ENCODE measurements at places on chromosomes 2 and 18.

DNA sequence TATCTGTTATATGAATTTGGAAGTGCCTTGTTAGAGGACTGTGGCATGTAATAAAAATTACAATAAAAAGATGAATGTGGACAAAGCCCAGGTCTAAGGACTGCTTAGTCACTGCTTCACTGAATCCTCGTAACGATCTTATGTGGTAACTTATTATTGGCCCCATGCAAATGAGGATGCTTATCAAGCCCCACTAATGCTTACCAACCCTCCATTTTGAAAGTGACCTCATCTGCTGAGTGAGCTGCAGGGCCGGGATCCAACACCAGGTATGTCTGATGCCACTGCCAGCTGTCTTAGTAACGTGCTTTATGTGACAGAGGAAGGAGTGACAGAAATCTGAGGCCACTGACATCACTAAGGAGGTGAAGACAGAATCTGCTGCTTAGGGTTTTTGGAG is 65.3 kb upstream of the CCDC85A start:
- no peak for DNase-seq

- no peak for DNase-seq
Measured at GRCh38 chr2:230739961-230740360, 27.3 kb downstream of the CAB39 start.

GRCh38 chr2:113057117-113057516 is 1.9 kb upstream of the IL36RN start:
- no peak for DNase-seq

DNA sequence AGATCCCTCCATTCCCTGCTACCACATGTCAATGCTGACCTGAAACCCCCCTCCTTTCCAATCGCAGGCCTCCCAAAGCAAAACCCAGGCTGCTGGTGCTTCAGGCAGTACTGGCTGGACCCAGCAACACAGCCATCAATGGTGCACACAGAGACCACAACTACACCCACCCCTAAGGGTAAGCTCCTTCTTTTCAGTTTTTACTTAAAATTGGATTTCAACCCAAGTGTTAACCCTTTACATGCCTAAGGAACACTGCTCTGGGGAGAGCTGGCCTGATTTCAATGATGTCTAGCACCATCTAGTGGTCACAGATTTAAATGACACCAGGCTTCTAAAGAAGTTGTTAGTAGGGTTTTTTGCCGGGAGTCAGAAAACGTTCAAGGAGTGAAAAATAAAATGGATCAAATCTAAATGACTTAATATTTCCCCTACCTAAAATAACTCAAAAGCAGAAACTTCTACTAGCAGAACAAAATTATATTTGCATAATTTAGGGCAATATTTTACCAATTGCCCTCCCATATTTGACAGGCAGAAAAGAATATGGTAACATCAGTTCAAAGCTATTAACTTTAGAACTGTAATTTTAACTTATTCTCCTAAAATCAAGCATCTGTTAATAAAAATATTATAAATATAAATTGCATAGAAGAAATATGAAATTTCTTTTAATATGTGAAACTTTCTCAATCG is 24.6 kb downstream of the FECH start:
- no peak for DNase-seq

DNA sequence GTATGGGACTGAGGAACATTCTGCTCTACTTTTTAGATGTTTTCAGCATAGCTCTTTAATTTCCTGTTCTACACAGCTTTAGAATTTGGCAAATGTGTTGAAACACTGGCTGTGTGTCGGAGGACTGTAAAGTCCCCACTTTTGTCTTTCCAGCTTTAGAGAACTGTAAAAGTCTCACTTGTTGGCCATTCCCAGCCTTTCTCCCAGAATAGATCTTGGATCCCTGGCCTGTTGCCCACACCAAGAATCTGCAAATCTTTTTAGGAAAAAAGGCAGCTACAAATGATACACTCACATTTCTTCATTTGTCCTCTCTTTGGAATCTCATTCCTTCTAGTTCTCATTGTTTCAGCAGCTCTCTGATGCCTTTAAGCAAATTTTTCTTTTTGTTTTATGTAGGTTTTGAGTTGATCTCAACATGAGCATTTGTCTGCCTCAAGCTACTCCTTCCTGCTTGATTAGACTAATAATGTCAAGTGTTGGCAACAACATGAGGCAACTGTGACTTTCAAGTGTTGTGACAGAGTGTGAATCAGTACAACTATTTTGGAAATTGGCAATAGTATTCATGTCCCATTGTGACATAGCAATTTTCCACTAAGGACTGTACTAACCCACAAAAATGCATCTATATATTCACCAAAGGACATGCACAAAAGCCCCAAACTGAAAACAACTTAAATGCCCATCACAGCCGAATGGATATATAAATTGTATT is 610.8 kb downstream of the EPHA4 start:
- DNase-seq: no peak

DNA sequence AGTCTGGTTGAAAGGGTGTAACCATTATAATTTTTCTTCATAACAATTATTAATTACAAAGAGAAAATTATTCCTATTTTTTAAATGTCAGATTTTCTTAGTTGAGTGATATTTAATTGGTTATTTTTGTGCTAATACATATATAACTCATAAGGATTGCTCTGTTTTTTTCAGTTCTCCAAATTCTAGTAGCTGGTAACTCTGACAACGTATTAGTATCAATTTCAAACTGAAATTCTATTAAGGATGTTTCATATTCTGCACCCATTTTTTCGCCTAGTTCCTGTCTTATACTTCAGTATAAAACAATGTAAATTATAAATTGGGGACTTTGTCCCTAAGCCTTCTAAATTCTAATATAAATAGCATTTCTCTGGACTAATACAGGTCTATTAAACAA is 81.0 kb downstream of the R3HDM1 start:
- no peak for DNase-seq

DNA sequence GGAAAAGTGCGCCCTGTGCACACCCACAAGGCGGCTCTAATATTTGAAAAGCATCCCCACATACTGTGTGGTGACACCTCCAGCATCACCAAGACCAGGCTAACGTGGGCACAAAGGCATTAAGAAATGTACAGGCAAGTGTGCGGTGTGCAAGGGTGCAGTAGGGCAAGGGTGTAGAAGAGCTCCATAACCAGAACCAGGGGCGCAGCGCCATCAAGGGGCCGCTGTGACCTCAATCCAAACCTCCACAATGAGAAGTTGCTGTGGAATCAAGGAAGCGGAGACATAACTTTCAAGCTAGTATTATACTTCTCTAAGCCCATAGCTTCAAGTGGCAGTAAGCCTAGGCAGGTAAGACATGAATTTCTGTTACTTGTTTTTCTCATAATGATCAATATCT is 13.0 kb downstream of the L3MBTL4 start:
- no peak for DNase-seq

DNA sequence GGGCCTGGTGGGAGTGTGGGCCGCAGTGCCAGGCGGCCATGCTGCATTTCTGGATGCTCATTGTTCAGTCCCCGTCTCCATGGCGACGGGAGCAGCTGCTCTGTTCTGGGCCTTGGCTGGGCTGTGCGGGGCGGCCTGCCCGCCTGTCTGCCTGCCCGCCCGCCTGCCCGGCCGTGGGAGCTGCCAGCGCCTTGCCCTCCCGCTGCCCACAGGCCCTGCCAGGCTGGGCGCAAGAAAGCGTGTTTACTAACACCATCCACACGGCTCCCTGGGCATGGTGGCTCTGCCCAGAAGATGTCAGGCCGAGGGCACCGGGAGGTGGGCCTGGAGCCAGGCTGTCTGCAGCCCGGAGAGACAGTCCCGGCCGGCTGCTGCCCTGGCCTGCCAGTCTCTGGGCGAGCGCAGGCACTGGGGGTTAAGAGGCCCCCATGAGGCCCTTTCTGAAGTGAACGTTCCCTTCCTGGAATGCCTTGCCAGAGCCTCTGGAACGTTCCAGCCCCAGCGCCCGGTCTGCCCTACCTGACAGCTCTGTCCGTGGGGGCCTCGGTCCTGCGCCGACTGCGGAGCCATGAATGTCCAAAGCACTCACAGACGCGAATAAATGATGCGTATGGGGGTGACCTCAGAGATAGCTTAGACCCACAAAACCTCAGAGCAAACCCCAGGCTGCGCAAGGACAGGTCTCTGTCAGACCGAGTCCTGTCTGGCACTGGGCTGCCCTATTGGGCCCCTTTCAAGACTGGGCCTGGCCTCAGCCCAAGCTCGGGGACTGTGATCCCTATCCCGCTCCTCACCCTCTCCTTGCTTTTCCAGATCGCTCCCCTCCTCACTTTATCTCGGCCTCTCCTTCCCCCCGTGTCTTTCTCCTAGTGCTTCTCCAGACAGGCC is 44.3 kb downstream of the MYCN start:
- no peak for DNase-seq

DNA sequence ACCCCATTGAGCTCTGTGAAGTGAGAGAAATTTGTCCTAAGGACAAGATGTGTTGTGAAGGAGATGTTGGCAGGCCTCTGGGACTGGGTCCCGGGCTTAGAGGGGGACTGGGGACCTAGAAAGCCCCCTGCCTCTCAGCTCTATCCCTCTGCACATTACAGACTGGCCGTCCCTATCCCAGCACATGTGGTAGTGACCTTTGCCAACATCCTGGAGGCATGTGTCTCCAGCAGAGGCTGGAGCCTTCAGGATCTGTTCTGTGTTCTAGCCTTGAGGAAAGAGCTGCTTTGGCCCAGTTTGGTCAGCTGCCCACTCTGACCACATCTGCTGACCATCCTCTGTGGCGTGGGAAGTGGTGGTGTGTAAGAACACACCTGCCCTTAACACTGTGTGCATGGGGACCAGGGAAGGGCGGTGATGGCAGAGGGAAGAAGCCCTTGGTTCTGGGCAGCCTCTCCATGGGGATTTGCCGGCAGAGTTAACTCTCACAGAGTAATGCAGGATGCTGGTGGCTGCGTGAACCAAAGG is 33.4 kb downstream of the NCK2 start:
- DNase-seq: no peak

DNA sequence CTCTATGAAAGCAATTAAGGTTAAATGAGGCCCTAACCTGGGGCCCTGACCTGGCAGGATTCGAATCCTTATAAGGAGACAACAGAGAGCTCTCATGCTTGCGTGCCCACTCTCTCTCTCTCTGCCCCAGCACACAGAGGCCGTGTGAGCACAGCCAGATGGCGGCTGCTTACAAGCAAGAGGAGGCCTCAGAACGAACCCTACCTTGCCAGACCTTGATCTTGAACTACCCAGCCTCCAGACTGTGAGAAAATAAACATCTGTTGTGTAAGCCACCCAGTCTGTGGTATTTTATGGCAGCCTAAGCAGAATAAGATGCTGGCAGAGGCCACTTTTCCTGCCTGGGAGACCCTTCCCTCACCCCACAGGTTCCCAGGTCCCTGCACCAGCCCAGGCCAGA is 5.2 kb upstream of the UBE2F start:
- no peak for DNase-seq

- DNase-seq: no peak
Measured at GRCh38 chr18:55013086-55013485, 53.8 kb upstream of the CCDC68 start.

DNA sequence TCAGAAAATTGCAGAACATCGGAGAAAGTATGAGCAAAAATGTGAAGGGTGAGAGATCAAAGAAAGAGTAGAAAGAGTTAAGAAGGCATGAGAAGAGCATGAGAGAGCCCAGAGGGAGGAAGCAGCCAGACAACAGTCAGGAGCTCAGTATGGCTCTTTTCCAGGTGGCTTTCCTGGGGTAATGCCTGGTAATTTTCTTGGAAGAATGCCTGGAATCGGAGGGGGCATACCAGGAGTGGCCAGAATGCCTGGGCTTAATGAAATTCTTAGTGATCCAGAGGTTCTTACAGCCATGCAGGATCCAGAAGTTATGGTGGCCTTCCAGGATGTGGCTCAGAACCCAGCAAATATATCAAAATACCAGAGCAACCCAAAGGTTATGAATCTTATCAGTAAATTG is 271.8 kb upstream of the TFPI start:
- no peak for DNase-seq

DNA sequence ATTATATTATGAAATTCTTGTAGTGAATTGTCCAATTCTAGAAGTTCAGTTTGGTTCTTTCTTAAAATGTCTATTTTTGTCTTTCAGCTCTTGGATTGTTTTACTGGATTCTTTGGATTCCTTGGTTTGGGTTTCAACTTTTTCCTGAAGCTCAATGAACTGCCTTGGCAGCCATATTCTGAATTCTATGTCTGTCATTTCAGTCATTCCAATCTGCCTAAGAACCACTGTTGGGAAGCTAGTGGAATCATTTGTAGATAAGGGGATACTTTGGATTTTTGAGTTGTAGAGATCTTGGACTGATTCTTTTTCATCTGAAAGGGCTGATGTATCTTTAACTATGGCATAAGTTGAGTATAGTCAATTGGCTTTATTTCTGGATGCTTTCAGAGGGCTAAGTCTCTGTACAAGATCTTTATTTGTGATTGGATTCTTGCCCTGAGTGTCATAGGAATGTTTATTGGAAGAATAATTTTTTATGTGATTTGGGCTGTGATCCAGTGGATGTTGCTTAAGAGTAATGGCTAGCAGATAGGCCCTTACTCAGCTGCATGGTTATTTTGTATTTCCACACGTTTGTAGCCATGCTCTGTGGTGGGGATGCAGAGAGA is 42.3 kb downstream of the SERPINB7 start:
- DNase-seq: no peak

GRCh38 chr18:53018791-53019190 is 678.8 kb downstream of the DCC start:
- DNase-seq: no peak

GRCh38 chr2:118971245-118972122 is 29.5 kb downstream of the MARCO start:
- no peak for DNase-seq

DNA sequence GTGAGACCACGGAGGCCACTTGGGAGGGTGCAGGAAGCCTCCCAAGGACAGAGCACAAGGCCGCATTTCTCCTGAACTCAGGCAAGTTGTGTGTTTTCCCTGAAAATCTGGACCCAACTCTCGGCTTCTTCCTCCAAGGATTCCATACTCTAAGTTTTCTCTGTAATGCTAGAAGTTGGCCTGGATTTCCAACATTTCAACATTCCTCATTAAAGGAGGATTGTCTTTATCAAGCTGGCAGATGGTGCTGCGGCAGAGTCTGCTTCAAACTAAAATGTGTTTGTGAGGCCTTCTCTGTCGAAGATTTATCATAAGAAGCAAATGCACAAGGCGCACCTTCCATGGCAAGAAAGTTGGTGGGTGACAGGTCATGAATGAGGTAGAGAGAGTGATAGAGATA is 94.4 kb upstream of the SATB2 start:
- no peak for DNase-seq

DNA sequence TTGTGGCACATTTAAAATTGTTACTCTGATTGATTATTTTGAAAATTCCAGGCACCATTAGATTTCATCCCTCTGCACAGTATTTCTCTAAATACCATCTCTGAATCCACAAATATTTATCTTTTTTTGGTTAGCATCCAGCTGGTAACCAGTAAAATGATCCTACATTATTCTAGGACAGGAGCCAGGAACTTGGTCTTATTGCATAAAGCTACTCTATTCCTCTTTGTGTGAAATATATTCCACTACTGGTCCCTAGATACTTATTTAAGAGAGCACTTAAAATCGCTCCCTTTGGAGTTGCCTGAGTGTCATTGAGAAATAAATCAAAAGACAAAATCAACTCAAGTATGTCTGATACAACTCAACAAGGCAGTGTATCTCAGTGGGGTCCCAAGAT is 7.4 kb upstream of the MBOAT2 start:
- DNase-seq: no peak

All from stimulated activated CD8-positive, alpha-beta memory T cell treated with anti-CD3 and anti-CD28 coated beads, Interleukin-15, amount 100 ng/mL, for 4 hours (primary cell).